ENCODE measurements at places on chromosomes 1 and 21.

- no peak for DNase-seq
Measured at GRCh38 chr1:217943361-217943760, 312.2 kb downstream of the SPATA17 start.

- no peak for DNase-seq
Measured at GRCh38 chr1:219993554-219994433, 52.5 kb downstream of the EPRS1 start.

DNA sequence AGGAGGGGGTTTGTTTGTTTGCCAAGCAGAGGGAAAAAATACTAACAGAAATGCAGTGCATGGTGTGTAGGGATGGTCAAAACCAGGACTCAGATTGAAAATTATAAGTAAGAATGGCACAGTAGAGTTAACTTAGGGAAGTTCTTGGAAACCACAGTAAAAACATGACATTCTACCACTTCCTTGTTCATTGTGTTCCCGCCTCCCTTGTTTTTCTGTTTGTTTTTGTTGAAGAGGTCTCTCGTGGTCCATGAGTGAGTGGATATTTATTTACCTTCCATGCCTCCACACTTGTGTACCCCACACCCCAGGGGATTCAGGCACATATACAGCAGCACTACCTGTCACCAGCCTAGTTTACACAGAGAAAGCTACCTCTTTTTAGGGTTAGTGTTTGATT, 69.6 kb downstream of the OLFML2B start:
- no peak for DNase-seq

DNA sequence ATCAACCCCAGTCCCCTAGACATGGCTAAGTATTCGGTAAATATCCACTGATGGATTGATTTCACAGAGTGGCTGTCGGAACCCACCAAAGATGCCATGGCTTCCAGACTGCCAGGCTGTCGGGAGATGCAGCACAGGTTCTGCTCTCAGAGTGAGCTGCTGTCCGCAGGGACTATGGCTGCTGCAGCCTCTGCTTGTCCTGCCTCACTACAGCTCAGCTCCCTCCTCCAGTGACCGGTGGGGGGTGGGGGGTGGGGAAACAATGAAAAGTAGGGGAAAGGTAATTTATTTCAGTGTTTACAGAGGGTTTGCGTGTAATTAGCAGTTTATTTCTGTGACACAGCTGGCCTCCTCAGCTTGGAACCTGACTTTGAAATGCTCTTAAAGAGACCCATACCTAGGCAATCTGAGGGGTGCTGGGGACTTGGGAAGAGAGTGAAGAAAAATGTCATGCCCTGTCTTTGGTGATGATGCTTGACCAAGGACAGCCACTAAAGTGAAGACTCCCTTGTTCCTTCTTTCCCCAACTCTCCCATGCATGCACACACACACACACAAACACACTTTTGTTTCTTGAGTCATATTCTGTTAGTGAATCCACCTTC, 109.0 kb downstream of the CACNA1E start:
- no peak for DNase-seq

- no peak for DNase-seq
Measured at GRCh38 chr1:29827237-29827750, 591.0 kb downstream of the PTPRU start.

DNA sequence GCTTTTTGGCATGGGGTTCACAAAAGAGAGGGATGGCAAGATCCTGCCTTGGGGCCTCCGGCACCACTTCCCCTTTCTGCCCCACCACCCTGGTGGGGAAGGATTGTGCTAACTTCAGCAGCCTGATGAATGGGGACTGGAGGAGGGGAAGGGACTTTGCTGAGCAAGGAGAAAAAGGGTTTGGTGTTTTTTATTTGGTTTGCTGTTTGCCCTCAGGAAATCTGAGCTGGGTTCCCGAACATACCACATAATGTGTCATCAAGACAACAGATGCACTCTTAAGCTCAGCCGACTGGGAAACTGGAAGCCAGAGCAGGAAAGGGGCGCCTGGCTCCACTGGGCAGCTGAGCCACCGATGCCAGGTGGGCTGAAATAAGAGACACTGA, 19.8 kb downstream of the OLFML2B start:
- no peak for DNase-seq

DNA sequence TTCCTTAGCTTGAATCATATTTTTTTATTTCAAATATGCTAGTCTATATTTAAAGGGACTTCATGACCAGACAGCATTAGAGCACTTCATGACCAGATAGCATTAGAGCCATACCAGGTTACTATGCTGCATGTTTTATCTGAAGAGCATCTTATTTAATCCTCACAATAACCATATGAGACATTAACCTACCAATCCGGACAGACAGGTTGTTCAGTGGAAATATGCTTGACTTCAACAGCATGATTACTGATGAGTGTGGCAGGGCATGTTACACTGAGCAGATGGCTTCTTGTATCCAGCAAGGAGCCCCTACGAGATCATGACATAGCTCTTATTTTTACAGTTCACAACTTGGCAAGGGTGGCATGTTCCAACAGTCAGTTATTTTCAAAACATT, 85.0 kb upstream of the KCTD3 start:
- DNase-seq: no peak

- no peak for DNase-seq
Measured at GRCh38 chr1:243433737-243434370, 178.0 kb downstream of the SDCCAG8 start.

GRCh38 chr1:25657883-25658760, 41.5 kb downstream of the MAN1C1 start:
- no peak for DNase-seq

- no peak for DNase-seq
Measured at GRCh38 chr1:49226758-49227157, 450.1 kb upstream of the BEND5 start.

- DNase-seq: no peak
Measured at GRCh38 chr1:163467289-163467688, 145.5 kb downstream of the NUF2 start.

DNA sequence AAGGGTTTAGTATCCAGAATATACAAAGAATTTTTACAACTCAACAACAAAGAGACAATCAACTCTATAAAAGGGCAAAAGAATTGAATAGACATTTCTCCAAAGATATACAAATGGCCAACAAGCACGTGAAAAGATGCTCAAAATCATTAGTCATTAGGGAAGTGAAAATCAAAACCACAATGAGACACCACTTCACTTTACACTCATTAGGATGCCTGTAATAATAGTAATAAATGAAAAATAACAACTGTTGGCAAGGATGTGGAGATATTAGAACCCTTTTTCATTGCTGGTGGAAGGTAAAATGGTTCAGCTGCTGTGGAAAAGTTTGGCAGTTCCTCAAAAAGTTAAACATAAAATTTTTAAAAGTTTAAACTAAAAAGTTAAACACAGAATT, 7.0 kb upstream of the ABCD3 start:
- no peak for DNase-seq

- DNase-seq: no peak
Measured at GRCh38 chr1:17849216-17849615, 94.1 kb downstream of the ACTL8 start.

DNA sequence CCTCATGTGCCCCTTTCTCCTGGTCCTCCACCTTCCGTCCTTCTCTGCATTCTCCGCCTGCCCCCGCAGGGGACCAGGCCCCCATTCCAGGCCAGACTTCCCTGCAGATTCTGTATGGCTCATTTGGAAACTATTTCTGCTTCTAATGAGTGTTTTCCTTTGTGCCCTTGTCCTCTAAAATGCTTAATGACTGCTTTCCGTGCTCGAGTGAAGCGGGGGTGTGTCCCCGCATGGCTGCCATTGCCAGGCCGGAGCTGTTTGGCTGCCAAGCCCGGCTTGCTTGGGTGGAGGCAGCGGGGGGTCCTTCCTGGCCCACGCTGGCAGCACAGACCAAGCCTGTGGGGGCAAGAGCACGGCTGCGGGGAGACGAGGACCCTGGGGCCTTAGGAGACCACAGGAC, 299.3 kb upstream of the VAMP3 start:
- DNase-seq: no peak

DNA sequence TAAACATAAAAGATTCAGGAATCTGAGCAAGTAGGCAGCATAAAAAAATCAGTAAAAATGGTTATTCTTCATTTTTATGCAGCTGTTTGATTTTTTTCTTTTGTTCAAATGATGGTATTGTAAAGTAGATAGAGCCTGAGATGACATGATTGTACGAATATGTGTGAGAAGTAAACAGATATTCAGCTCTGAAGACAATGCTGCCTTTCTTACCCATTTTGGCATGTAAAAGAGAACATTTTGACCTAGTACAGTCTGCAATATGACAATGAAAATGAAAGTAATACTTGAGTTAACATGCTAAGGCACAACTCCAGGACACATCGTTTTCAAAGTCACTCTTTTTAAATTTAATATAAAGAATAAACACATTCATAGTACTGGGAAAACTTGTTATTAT, 95.7 kb upstream of the NCAM2 start:
- DNase-seq: no peak

DNA sequence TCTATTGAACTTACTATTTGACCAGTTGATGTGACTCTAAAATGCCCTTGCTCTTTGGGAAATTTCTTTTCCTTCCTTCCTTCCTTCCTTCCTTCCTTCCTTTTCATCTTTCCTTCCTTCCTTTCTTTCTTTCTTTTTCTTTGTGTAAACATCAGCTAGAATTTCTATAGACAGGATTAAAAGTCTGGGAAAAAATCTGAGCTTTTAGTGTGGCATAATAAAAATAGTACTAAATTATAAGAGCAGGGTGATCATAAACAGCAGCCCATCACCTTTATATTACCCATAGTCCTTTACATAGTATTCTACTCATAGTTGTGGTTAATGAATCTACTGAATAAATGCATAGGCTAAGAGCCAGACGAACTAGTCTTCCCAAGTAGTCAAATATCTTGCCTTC, 281.0 kb upstream of the DAB1 start:
- no peak for DNase-seq

- DNase-seq: no peak
Measured at GRCh38 chr1:65393347-65393746, 27.1 kb upstream of the LEPR start.

GRCh38 chr21:45248893-45249381, 38.8 kb downstream of the POFUT2 start:
- DNase-seq: no peak

DNA sequence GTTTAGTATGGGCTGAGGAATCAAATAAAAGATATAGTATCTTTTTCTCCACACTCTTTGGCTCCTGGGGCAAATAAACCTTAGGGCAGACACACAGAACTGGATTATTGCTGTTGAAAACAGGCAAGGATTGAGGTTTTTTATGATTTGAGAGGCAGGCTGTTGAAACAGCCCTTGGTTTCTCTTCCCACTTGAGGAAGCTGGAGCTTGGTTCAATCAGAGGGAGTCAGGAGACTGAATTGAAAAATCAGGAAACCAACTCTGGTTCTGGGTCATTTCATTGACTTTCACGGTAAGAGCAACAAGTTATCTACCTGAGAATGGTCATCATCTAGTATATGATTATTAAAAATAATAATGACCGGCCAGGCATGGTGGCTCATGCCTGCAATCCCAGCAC, 108.4 kb downstream of the CNIH3 start:
- DNase-seq: no peak

GRCh38 chr1:69737527-69738185, 169.9 kb downstream of the LRRC7 start:
- DNase-seq: no peak

DNA sequence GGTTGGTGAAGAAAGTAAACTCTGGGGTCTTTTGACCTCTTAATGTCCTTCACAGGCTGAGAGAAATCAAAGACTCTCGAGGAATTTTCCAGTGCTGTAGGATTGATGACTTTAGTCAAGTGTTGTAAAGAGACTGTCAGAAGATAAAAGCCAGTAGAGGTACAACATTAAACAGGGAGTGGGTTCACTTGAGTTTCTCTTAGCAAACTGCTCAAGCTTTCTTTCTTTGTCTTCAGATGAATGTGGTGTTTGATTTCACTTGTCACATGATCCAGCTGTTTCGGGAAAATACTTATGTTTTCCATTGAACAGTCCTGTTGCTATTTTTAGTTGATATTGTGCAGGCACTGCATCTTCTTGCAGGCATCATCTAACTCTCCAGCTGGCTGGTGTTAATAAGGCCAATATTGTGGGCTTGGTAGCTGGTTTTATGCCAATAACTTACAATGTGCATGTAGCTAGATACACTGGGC, 45.6 kb downstream of the XCL2 start:
- DNase-seq: no peak

DNA sequence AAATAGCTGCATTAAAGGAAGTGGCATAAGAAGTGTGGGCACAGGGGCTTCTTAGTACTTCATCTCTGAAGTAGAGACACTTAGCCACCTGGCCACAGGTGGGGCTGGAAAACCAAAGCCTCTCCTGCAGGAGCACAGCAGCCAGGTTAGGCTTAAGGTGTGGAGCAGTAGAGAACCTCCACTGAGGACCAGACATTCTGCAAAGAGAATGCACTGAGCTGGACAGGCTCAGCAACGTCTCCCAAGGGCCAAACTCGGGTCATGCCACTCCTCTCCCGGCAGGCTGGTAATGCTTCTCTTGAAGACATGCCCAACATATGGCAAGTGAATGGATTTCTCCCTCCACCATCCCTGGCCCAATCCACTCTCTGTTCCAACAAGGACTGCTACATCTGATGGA, 33.0 kb upstream of the LRRC38 start:
- DNase-seq: no peak

- DNase-seq: no peak
Measured at GRCh38 chr1:109218516-109218915, 4.8 kb downstream of the SARS1 start.

- DNase-seq: peak; percentile 76
Measured at GRCh38 chr1:12173631-12174121, 6.9 kb downstream of the TNFRSF1B start.

- no peak for DNase-seq
Measured at GRCh38 chr1:182113879-182114626, 52.5 kb upstream of the ZNF648 start.

Data from stimulated activated CD8-positive, alpha-beta memory T cell treated with anti-CD3 and anti-CD28 coated beads, Interleukin-7, amount 100 ng/mL, for 24 hours (primary cell).